WTC11 (cell line): ENCODE measurements at places on chromosomes 1 and 21.

DNA sequence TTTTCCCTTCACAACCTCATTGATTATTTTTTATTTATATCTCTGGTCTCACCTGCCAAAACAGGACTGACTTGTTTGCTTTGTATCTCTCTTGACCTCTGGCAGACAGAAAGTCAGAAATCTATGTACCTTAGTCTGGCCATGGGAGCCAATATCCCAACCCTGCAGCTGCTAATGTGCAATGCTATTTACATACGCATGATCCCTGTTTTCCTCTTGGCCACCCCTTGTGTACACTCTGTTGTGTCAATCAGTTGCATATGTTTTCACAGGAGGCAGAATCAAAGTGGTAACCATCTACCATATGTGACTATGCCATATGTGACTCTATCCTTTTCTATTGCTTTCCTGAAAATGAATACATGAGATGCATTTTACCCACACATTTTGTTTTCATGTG lies 688.8 kb downstream of the PLA2G4A start:
- no peak for DNase-seq

DNA sequence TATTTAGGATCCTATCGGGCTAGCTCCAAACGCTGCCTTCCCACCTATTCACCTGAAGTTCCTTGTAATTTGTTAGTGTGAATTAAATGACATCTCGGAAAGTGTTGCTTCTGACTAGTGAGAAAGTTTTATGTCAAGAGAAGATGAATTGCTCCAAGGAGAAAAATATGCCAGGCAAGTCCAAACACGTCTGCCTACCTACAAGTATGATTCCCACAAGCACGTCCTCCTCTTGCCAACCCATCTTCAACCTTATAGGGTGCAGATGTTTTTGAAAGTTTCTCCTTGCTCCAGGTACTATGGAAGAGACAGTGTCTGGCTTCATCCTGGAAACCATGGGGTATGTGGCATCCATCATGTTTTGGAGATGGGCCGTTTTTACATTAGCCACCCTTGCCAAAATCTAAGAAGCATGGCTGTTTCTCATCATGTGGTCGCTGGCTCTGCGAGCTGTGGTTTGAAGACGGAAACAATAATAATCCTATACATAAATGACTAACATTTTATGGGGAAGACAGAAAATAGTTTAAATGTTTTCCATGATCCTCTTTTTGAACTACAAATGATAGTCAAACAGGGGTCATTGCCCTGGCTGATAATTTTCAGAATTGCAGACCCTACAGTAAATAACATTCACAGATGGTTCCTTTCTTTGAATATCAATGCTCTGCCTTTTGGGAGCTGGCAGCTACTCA lies 505.8 kb downstream of the SMYD3 start:
- DNase-seq = no peak

DNA sequence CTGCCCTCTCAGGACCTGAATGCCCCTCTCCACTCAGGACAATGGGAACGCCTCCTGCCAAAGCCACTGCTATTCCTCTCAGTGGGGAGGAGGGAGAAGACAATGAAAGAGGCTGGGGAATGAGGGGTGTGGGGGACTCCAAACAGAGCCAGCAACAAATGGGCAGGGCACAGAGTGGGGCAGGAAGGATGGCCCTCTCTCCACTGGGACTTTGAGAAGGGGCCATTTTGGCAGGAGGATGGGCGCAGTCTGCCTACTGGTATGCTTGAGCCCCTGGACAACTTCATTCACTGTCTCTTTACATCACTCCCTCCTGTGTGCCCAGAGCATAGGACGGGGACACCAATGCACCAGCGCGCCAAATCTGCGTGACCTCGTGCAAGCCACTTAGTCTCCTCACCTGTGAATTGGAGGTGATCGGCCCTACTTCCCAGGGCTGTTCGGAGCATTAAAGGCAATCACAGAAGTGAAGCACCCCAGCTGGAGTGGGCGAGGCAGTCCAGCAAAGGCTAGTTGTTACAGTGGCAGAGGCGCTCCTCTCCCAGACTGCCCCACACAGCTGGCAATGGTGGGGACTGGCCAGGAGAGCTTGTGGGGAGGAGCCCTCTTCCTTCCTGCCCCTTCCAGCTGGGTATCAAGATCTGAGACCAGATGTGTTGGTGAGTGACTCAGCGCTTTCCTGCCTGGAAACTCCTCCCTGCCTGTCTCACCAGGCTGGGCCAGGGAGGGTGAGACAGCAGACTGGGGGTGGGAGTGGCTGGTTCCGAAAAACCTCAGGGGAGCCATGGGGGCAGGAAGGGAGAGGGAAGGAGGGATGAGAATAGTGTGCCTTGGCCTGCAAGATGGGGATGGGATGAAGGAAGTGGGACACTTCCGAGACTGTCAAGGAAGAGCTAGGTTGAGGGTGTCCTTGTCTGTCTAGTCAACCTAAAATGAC lies 22.4 kb upstream of the SYNC start:
- DNase-seq = no peak

- no peak for DNase-seq
These were observed 270.1 kb downstream of the ASTN1 start for GRCh38 chr1:176894450-176894849.

GRCh38 chr1:21068937-21069336 lies 107.8 kb downstream of the EIF4G3 start:
- no peak for DNase-seq

- no peak for DNase-seq
These were observed 7.6 kb downstream of the OR2M7 start for GRCh38 chr1:248316796-248317195.

DNA sequence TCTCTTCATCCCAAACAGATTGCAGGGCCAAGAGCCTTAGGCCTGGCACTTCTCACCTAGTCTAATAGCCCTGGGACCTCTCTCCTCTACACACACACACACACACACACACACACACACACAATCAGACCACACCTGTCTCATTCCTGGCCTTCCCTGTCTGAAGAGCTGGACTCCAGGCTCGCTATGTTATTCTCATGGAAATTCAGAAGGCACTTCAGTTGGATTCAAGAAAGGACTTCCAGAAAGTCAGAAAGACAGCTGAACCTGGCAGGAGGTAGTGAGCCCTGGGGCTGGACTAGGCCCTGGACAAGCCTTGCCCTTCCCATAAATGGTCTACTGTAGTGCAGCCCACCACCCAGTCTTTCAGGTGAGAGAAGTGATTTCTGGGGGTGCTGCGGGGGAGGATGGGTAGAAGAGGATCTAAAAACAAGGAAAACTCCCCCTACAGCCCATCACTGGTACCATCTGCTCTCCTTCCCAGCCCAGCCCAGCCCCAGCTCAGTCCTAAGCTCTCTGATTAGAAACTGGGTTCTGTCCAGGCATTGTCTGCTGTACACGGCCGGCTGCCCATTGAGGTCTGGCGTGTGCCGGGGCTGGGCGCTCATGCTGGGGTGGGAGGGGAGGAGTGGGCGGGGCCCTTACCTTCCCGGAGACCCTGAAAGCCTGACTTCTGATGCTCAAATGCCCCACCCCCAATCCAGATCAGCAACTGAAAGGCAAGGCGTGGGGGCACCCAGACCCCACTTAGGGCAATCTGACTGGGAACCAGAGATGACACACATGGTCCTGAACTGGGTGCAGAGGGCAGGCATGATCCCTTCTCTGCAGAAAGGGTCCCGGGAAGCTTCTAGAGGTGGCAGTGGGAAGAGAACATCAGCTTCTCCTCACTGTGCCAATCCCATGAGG lies 2.5 kb downstream of the KIF21B start:
- DNase-seq = peak; percentile 65

GRCh38 chr1:75543705-75544104 lies 67.2 kb downstream of the SLC44A5 start:
- DNase-seq = no peak

GRCh38 chr1:51131185-51131584 lies 29.2 kb downstream of the C1orf185 start:
- no peak for DNase-seq

GRCh38 chr21:14744368-14744767 lies 198.3 kb upstream of the SAMSN1 start:
- DNase-seq = no peak

- no peak for DNase-seq
These were observed 131.8 kb downstream of the ACTL8 start for GRCh38 chr1:17886838-17887441.

DNA sequence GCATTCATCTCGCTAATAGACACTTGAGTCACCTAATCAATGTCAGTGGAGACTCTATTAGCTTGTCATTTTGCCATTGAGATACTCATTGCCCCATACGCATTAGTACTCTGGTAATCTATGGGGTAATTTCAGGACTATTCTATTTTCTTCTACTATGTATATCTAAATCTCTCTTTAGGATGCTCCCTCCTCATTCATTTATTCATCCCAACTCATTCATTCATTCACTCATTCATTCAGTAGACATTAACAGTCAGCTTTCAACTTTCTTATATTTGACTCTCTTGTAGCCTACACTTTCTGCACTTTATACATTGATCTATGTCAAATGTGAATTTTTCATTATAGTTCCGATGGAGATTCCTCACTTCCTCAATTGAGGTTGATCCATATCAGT lies 170.9 kb downstream of the ASTN1 start:
- DNase-seq = no peak

GRCh38 chr1:34754964-34755637 lies at the start of gene GJB5:
Gene GJB5, plus strand, starts transcription at chr1:34755047. Its CDS starts 2,284 bp downstream, at chr1:34757331.
- DNase-seq = peak; percentile 45
